ENCODE measurements at places on chromosomes 2 and 18. TPM values are rescaled to one million over a fixed set of nuclear protein-coding genes. Genes with fewer than 3 reads are reported as not detected.

GRCh38 chr2:64946769-64947247 lies 42.4 kb upstream of the SLC1A4 start:
- H3K27me3 ChIP-seq, result 0 out of 2 replicates have a peak, but pooled peaks cover 2% of the 10 kb centered on the region
- no peaks in the 10 kb centered on the region for H3K36me3 ChIP-seq
- no peak overlapping the region for H3K4me3 ChIP-seq
- H3K27ac ChIP-seq, result no peak overlapping the region

GRCh38 chr2:82098617-82099016 lies 1794.1 kb upstream of the LRRTM1 start:
- H3K27ac ChIP-seq, result no peak overlapping the region
- no peak overlapping the region for H3K4me3 ChIP-seq
- H3K4me1 ChIP-seq, result no peaks in the 10 kb centered on the region
- H3K36me3 ChIP-seq, result no peaks in the 10 kb centered on the region

GRCh38 chr2:19843992-19844515 lies 57.7 kb downstream of the TTC32 start:
- H3K27ac ChIP-seq, result no peak overlapping the region
- H3K27me3 ChIP-seq, result no peaks in the 10 kb centered on the region
- no peaks in the 10 kb centered on the region for H3K4me1 ChIP-seq
- no peak overlapping the region for H3K4me3 ChIP-seq
- H3K36me3 ChIP-seq, result no peaks in the 10 kb centered on the region

GRCh38 chr2:72131916-72132841 lies 15.5 kb downstream of the CYP26B1 start:
- H3K36me3 ChIP-seq, result no peaks in the 10 kb centered on the region
- H3K4me3 ChIP-seq, result no peak overlapping the region
- peaks cover 15% of the 10 kb centered on the region for H3K4me1 ChIP-seq

DNA sequence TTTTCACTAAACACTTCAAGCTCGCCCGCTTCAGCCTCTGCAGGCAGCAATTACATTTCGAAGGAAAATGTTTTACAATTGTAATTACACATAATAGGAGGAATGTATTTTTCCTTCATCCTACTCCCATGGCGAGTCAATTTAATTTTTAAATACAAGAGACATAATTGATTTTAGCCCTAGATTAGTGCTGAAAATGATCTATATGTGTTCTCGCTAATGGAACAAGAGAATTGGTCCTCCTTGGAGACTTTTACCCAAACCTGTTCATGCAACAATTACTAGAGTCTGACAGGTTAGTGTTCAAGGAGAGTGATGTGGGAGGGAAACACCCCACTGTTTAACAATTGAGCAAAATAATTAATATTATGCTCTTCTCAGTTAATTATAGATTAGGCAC lies 509.4 kb upstream of the SETBP1 start:
- no peak overlapping the region for H3K27ac ChIP-seq
- no peak for DNase-seq
- no peaks in the 10 kb centered on the region for H3K36me3 ChIP-seq
- no peak overlapping the region for H3K4me3 ChIP-seq
- no peaks in the 10 kb centered on the region for H3K27me3 ChIP-seq

The C2orf66 gene
- 0.08 TPM for total RNA-seq

The MALL gene
- total RNA-seq, result not detected

All from SJCRH30 (cell line).